NCI-H1436 treated with DMSO at 0.1 percent for 48 hours (cell line): ENCODE measurements at places on chromosomes 5 and 9.
A peak's percentile ranks its signal among the peaks of the same experiment; 100 is the strongest.

DNA sequence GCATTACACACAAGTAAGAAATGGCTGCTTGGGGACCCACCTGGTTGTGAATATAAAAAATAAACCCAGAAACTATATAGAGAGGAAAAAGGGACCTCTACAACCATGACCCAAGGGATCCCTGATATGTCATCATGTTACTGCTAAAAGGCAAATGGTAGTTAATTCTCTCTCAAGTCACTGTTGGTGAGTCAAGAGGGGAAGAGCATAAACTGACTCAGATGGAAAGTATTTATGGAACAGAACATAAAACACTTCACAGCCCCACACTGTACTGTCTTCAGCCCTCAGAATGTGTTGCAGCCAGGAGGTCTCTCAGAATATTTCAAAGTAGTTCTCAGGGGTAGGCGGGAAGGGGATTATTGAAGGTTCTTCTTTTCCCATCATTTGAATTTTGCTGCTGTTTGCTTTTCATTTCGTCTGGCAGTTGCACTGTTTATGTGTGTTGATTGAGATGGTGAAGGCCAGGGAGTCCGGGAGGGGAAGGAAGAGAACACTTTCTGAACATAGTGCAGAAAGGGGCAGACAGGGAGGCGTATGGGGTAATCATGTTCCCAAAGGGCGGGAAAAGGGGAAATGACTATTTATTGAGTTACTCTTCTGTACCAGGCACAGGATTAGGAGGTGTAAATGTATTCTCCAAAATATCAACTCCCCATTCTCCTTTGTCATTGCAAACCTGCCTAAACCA is 85.5 kb downstream of the TEK start:
- DNase-seq: no peak

GRCh38 chr5:130324953-130325671 is 420.8 kb downstream of the CHSY3 start:
- DNase-seq: no peak

GRCh38 chr5:169648725-169649310 is 11.7 kb downstream of the DOCK2 start:
- DNase-seq: no peak

DNA sequence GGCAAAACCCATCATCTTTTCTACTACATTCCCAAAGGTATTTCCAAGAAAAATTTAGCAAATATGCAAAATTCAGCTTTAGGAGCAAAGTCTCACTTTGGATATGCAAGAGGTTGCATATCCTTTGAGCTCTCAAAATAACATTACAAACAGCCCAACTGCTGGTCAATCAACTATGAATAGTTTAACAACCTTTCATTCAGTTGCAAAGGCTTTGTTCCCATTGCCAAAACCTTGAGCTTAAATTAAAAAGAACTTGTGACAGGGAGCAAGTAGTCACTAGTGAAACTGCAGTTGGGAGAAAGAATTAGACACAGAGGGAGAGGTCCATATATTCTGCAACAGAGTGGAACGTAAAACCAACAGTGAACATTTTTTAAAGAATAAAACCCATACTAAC is 8.8 kb downstream of the ZNF608 start:
- DNase-seq: no peak

DNA sequence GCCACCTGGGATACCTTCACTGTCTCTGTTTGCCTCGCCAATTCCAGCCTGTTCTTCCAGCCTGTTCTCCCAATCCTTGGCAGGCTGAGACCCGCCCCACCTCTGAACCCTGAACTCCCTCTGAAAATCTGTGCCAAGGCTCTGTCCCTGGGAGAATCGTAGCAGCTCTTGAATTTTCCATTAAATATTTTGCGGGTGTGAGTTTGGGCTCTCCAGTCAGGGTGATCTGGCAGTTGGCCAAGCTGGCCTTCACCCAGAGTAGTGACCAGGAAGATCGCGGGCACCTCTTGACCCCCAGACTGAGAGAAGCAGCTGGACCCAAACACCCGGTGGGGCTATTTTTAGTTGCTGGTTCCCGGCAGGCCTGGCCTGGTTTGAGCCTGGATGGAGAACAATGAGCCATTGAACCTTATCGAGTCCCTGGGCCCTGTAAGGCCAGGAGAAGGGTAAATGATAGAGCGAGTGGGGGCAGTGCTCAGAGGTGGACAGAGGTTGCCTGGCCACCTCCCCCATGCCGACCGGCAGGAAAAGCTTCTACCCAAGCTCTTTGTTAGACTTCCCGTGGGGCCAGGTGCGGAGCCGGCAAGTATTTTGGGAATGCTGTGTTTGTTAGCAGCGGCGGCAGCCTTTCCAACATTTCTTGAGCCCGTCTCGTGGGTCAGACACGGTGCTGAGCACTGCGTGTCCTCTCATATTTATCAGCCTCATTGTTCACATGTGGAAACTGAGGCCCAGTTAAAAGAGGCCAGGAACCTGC is 146.2 kb downstream of the RGS3 start:
- no peak for DNase-seq

DNA sequence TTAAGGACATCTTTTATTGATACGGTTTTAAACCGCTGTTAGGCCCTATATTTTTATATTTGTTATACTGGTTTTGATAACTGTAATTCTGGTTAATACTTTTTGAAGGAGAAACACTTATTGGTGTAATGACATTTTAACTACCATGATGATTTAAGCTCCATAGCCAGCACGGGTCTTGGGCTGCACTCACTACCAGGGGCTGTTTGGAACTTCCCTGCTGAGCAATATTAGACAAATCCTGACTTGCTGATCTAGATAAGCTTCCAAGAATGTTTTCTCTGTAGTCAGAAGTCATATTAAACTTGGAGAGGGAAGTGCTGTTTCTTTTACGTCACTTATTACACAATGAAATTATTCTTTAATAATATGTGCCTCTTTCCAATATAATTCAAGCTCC is 540.0 kb upstream of the GRAMD2B start:
- no peak for DNase-seq

- DNase-seq: peak; percentile 19
These were observed 31.4 kb upstream of the EGFL7 start for GRCh38 chr9:136631038-136632000.

GRCh38 chr9:96219026-96219899 is 82.7 kb downstream of the HSD17B3 start:
- no peak for DNase-seq

GRCh38 chr9:115328228-115328627 is 210.3 kb upstream of the TNC start:
- DNase-seq: no peak

DNA sequence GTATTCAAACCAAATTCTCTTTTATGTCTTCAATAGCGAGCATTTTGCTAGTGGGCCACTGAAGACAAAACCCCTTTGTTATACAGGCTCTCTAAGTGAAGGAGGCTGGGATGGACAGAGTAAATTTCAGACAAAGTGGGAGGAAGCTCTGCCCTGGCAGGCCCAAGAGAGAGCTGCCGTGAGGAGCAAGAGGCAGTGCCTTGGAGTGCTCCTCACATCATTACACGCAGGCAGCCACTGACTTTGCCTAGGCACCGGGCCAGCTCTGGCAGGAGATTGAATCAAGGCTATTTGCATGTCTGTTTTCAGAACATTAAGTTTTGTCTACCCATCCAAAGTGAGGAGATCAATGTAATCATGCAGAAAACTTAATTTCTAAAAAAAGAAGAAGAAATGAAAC is 167.7 kb downstream of the CCDC192 start:
- no peak for DNase-seq

GRCh38 chr9:99336531-99336930 is 114.4 kb downstream of the SEC61B start:
- DNase-seq: no peak

- DNase-seq: no peak
These were observed 17.6 kb downstream of the NREP start for GRCh38 chr5:111739416-111739815.

DNA sequence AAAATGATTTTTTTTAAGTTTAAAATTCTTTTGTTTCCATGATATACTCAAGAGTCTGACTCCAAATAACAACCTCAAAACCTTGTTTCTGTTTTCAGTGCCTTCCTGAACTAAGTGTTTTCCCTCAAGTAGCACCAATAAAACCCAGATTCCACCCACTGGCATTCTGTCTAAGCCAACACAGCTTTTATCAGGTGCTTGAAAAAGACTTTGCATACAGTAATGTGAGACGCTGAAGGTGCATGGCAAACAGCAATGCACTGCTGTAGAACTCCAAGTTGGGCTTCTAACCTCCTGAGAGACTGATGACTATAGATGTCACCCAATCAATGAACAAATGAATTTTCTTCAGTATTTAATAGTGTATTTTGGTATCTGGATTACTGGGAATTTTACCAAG is 95.7 kb downstream of the NFIB start:
- DNase-seq: peak; percentile 72

- no peak for DNase-seq
These were observed 1397.5 kb upstream of the CDH6 start for GRCh38 chr5:29796013-29796412.

- no peak for DNase-seq
These were observed 1.8 kb downstream of the MARCHF6 start for GRCh38 chr5:10355071-10355889.

GRCh38 chr5:73363911-73364730 is 84.5 kb downstream of the FOXD1 start:
- DNase-seq: no peak

DNA sequence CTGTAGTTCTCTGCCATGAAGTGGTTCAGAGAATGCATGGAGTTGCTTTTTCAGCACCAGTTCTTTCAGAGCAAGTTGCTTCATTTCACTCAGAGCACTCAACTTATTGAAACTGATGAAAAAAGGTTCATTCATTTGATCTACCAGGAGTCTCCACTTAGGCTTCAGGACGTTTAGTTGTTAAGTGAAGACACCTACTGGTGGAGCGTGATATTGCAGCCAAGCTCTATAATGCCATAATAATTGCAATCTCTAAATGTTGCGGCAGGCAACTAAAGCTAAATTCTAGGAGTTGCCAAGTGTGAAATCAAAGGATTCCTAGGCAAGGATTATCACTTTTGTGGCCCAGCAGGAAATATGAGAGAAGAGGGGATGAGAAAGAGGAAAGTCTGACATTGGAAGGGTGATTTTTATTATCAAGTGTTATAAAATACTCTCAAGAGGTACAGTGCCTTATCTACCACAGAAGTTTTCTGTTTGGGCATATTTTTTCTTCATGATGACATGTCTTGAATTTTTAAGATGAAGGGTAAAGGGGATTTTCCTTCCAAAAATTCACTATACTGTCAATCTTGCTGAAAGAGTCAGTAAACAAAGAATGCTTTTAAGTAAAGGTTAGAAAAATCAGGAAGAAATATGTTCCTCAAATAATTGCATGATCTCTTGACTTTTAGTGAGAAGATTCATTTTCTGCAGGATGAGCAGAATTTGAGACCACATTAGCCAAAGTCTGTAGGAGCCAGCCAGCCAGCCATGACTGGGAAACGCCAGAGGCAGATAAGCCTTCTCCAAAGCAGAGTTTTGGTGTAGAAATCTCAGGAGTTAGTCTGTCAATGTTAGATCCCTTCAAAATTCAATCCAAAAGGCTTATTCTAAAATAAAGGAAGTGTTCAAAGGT is 83.4 kb downstream of the SH3PXD2B start:
- no peak for DNase-seq

GRCh38 chr9:134738869-134739659 is 97.5 kb downstream of the COL5A1 start:
- DNase-seq: no peak

GRCh38 chr5:139637438-139638089 is 10.6 kb upstream of the CXXC5 start:
- DNase-seq: no peak

DNA sequence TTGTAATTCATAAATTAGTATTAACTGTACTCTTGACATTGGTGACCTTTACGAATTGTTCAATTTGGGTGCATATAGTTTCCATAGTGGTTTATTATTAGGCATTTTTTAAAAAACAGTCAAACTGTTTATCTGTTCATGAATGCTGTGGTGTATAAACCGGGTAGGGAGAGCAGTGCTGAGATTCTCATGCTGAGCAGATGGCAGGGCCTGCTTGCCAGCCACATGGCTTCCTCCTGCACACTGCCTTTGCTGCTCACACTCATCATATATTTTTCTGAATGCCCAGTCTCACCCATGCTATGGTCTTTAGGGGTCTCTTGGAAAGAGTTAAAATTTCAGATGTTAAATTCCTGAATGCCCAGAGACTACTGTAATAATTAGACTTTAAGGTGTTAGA is 40.8 kb downstream of the NNT start:
- no peak for DNase-seq

DNA sequence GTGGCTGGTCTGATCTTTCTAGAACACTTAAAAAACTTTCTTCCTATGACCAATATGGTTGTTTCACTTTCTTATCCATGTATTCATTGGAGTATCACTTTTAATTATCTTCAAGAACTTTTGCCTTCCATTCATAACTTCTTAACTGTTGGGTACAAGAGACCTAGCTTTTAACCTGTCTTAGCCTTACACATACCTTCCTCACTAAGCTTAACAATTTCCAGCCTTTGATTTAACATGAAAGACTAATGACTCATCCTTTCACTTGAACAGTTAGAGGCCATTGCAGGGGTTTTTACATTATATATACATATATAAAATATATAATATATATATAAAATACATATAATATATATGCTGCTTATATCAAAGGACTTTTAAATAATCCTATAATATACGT is 57.9 kb downstream of the ABHD17B start:
- DNase-seq: no peak

GRCh38 chr5:154829589-154830218 is 20.7 kb downstream of the FAXDC2 start:
- DNase-seq: no peak
